Astrocyte of the cerebellum (primary cell): ENCODE measurements at places on chromosomes 12 and 14.
A peak's percentile ranks its signal among the peaks of the same experiment; 100 is the strongest.

- no peak for DNase-seq
Observed at GRCh38 chr12:79452906-79453305, 237.9 kb downstream of the PAWR start.

DNA sequence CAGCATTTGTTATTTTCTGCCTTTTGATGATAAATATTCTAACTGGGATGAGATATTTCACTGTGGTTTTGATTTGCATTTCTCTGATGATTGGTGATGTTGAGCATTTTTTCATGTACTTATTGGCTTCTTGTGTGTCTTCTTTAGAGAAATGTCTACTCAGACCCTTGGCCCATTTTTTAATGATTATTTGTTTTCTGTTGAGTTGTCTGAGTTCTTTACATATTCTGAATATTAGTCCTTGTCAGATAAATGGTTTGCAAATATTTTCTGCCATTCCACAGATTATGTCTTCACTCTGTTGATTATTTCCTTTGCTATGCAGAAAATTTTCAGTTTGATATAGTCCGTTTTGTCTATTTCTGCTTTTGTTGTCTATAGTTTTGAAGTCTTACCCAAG is 317.0 kb downstream of the CEP128 start:
- DNase-seq: no peak

GRCh38 chr12:122788387-122788786 is 14.0 kb downstream of the CCDC62 start:
- DNase-seq: peak; percentile 12

DNA sequence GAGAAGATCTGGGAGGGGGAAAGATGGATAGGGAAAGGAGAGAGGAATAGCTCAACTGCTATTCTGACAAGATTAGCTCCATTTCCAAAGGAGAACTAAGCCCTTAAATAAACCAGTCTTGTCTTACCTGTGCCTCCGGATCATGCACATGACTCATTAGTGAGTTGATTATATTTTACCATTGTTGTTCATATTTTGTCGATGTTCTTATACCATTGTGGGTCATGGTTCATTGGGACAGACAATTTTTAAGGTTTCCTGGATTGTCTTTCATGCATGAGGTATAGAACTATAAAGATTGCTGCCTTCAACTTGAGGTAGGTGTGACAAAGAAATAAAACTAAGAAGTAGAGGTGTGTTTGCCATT is 243.0 kb upstream of the ATP2B1 start:
- no peak for DNase-seq

- DNase-seq: no peak
Observed at GRCh38 chr12:11743423-11744409, 94.2 kb downstream of the ETV6 start.

DNA sequence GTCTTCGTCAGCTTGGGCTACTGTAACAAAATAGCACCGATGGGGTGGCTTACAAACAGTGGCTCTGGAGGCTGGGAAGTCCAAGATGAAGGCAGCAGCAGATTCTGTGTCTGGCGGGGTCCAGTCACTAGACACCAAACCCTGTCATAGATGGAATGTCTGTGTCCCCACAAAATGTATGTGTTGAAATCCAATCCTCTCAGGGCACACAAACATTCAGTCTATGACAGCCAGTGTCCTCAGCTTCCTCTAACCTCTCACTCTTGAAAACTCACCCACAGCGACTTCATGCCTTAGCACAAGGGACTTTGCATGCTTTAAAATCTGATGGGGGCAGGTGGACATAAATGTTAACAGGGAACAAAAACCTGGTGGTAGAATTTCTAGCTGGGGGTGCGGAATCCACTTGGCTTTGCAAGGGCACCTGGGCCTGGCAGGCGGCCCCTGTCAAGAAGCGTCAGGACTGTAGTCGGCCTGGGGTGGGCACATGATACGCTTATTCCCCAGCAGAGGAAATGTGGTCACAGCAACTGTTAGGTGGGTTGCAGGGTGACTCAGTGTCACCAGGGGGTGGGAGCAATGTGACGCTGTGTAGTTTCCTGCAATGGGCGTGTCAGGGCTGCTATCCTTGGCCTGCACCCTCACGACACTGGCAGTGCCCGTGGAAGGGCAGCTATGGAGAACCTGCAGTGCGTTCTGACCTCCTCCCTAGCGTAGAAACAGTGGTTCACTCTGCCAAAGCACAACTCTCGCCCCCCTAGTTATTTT is 17.7 kb downstream of the RIN3 start:
- no peak for DNase-seq

GRCh38 chr14:34043627-34044372 is 92.9 kb upstream of the EGLN3 start:
- DNase-seq: no peak

- DNase-seq: no peak
Observed at GRCh38 chr12:70290116-70290515, 46.9 kb downstream of the CNOT2 start.

DNA sequence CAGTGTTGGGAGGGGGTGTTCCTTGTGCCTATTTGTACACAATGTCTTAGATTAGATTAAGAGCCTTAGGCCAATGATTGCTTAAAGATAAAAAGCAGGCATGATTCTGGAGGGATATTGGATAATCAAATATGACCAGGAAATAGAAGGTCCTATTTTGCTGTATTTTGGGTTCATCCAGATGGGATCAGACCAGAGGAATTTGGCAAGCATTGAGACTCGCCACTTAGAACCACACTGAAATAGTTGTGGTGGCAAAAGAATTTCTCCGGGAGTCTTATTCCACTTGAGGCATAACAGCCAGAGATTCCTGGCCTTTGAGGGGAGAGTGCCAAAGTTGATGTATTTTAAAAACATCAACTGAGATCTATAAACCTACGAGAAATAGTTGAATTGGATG is 327.2 kb downstream of the RAD51B start:
- DNase-seq: peak; percentile 98

DNA sequence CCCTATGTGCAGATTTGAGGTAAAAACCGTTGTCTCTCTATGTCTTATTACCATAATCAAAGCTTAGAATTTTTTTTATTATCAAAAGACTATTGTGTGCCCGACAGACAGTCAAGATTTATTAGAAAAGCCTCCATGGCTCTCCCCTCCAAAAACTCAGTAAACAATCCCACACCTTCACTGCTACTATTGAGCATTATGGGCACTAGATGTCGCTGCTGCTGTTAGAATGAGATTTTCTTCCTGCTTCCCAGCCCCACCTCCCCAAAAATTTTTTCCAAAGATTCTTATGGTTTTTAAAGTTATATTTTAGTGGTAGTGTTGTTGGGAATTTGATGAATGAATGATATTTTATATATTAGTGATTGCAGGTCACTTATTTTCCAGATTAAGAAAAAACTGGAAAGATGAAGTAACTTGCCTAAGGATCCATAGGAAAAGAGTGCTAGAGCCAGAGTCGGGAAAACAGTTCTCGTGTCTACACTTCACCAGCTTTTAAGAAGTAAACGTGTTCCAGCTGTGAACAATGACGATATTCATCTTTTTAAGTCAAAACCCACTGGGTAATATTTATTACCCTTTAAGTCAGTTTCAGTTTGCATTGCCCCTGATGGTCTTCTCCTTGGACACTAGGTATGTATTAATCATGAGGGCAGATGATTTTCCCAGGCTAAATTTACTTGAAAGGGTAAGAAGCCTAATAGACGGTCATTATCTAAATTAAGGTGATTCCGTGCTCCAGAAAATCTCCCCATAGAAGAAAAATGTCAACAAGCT is 12.2 kb upstream of the FOXG1 start:
- no peak for DNase-seq

DNA sequence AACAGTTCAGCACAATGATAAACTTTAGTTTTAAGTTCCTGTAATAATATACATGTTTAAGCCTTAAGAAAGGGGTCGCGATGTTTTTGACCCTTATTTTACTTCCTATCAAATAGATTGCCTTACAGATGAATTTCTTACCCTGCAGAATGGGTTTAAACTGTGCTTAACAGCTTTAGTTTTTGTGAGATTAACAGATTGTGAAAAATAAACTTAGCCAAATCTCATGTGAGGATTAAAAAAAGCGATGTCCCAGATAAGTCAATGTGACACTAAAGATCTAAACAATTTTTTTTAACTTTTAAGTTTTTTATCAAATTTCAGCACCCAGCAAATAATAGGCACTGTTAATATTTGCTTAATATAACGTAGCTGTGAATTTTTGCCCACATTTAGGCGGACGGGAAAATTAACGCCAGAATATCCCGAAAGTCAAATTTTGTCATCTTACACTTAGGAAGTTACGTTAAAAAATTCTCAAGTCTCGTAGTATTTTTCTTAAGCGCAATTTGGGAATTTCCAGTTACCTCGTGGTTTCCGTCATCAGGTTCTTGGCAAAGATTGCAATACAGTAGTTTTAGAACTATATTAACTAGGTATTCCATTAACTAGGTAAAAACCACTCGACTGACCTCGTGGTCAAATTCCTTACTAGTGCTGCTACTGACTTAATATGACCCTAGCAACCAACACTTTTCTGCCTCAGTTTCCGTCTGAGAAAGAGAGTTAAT is 1.2 kb downstream of the HNRNPC start:
- DNase-seq: no peak

DNA sequence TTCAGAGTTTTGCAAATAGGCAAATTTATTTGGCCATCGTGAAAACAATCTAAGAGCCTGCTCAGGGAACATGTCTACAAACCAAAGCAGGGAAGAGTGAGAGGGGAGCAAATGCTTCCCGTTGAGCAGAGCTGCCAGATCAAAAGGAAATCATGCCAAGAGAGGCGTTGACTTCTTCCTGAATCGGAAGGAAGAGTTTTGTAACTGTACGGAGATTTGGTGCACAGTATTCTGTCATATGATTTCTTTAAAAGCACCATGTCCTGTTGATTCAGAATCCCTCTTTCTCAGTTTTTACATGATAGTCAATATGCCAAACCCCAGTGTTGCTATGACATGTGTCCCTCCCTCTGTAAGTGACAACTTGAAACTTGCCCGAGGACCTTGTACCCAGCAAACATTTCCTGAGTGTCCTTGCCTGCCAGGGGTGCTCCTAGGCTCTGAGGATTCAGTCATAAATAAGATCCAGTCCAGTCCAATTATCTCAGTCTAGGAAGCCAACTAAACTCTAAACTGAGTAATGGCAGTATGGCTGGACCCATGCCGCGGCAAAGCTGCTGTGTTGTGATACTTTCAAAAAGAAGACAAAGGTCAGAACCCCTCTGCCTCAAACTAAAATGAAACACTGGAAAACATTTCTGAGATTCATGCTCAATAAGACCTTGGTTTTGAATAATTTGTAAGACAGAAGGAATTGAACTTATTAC is 300.1 kb upstream of the FKBP4 start:
- DNase-seq: peak; percentile 5

GRCh38 chr12:100859063-100859627 is 64.6 kb downstream of the ANO4 start:
- no peak for DNase-seq

DNA sequence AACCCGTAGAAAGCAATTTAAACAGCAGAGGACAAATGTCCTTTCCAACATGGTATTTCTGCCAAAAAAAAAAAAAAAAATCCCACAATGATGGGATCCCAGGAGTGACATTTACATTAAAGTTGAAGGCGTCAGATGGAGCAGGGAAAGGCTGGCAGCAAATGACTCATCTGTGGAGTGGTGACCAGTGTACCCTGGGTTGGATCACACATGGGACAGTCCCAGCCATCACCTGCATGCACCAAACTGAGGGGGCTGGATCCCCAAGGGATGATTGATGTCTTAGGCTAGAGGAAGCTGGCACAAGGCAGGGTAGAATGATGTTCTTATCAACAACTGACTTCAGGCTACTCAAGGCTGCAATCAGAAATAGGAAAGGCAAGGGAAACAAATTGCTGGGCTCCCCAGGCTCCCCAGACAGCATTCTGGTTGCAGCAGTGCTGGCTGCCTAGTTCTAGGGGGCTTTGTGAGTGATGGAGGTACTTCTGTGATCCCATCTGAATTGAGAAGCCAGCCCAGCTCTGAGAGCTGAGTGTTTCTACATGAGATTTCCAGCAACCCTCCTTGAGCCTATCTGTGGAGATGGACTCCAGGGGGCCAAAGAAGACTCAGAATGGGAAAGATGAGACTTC is 117.9 kb downstream of the DPF3 start:
- DNase-seq: no peak

- DNase-seq: no peak
Observed at GRCh38 chr12:117037289-117038022, 61.8 kb downstream of the TESC start.

- DNase-seq: no peak
Observed at GRCh38 chr12:31887109-31887811, 72.0 kb upstream of the RESF1 start.

GRCh38 chr12:41606468-41607445 is 418.6 kb downstream of the PDZRN4 start:
- no peak for DNase-seq

DNA sequence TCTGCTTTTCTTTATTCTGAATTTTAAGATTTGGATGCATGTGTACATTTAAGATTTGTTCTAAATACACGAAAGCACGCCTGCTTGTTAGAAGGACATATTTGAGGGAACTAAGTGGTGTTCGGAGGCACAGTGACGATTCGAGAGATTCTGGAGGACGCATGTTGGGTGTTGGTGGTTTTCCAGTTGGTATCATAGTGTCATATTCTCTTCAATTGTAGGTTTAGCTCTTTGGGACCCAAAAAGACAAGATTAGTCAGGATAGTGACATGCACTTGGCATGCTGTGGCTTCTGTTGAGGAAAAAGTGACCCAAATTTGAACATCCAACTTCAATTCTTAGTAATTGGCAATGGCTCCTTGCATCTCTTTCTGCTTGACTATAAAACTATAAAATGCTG is 30.1 kb downstream of the PRKCH start:
- no peak for DNase-seq

GRCh38 chr12:98838231-98838647 is 193.1 kb downstream of the APAF1 start:
- peak; percentile 32 for DNase-seq

GRCh38 chr12:95365912-95366311 is 108.0 kb upstream of the METAP2 start:
- DNase-seq: no peak

DNA sequence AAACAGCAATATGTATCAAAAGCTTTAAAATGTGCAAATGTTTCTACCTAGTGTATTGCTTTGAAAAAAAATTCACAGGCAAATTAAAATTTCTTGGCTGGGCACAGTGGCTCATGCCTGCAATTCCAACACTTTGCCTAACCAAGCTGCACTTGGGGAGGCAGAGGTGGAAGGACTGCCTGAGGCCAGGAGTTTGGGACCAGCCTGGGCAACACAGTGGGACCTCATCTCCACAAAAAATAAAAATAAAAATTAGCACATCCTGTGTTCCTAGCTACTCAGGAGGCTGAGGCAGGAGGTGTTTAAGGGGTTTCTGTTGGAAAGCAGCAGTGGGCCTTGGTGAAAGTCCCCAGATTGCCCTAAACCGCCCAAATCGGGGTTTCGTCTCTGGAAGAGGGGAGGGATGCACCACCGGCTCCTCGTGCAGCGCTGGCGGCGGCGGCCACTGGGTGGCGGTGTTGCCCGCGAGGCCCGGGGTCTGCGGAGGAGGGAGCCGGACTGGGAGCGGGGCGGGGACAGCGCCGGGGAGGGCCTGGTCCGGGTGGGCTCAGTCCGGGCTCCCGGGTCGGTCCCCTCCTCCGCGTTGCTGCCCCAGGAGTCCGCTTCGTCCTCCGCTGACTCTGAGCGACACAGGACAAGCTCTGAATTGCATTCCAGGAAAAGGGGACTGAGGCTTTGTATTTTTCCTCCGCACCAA is 265.6 kb downstream of the AACS start:
- DNase-seq: no peak
